ENCODE measurements at places on chromosomes 1 and 21.
A peak's percentile ranks its signal among the peaks of the same experiment; 100 is the strongest.

DNA sequence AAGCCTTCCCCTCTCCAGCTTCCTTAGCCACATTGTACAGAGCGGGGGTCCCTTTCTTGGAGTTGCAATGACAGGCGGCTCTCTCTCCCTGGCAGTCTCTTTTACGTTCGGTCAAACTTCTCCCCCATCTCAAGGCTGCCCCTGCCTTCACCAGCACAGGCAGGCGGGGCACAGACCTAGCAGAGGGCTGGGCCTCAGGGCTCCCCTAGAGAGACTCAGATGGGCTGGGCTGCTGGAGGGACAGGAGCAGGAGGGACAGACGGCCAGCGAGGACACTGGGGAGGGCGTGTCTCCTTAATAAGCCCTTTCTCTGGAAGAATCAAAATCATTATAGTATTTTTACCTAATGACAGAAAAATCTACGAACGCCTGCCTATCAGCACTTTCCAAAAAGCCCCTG lies 79.6 kb downstream of the CASZ1 start:
- DNase-seq = no peak

GRCh38 chr1:33143176-33143575 lies 38.7 kb downstream of the TRIM62 start:
- DNase-seq = no peak

DNA sequence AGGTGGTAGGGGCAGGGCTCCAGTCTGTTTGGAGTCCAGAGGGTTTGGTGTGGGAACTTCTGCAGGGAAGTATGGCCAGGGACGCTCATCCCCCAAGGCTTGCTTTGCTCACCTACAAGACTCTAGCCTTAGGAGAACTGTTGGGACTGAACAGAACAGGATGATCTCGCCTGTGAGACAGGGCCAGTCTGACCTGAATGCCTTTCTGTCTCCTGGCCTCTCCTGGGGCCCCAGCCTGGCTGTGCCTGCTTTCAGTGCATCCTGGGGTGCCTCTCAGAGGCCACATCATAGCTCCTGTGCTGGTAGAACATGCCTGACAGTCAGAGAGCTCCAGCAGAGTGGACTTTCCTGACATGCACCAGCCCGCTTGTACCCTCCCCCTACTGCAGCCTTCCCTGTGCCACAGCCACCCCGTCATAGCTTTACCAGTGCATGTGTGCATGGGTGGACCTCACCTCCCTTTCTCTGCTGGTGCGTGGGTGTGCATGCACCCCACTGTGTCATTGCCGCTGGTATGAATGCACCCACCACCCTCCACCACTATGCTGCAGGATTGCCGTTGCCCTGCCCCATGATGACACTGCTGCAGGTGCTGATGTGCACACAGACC lies 165.8 kb downstream of the GIPC2 start:
- DNase-seq = no peak

DNA sequence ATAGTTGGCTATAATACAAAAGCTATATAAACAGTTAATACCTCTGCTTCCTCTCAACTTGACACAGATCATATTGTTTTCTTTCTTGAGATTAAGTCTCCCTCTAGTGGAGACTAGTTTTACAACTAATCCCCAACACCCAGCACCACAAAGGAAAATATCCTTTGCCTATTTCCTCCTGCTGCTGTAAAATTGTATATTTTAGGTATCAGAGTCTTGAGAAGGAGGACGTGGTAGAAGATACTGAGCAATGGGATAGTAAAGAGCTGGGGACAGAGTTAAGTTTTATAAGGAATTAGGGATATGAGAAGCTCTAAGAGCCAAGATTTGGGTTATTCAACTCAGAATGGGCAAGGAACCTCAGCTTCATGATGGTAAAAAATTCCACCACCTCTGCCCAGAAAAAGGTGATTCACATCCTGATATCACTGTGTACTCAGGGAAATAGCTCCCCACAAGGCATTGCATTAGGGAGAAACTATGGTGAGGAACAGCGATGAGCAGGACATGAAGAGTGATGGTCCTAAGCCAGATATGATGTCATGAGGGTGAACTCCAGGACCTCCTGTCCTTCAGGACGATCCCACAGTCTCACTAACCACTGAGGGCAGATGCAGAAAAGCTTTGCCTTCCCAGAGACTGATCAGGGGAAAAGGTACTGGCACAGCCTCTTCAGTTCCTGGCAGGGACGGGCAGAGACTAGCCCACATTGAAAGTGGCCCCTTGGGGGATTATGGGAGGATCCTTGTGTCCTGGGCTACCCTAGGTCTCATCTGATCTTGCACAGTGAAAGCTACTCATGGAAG lies 14.7 kb upstream of the CFAP126 start:
- DNase-seq = peak; percentile 57

DNA sequence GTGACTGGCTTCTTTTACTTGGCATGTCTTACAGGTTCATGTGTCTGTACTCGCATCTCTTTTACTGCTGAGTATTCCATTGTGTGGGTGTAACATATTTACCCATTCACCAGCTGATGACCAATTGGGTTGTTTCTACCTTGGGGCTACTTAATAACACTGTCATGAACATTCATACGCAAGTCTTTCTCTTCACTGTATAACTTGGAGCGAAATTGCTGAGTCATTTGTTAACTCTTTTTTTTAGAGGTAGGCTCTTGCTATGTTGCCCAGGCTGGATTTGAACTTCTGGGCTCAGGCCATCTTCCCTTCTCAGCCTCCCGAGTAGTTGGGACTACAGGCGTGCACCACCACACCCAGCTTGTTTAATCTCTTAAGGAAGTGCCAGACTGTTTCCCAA lies 6.5 kb downstream of the PYCR2 start:
- DNase-seq = no peak

DNA sequence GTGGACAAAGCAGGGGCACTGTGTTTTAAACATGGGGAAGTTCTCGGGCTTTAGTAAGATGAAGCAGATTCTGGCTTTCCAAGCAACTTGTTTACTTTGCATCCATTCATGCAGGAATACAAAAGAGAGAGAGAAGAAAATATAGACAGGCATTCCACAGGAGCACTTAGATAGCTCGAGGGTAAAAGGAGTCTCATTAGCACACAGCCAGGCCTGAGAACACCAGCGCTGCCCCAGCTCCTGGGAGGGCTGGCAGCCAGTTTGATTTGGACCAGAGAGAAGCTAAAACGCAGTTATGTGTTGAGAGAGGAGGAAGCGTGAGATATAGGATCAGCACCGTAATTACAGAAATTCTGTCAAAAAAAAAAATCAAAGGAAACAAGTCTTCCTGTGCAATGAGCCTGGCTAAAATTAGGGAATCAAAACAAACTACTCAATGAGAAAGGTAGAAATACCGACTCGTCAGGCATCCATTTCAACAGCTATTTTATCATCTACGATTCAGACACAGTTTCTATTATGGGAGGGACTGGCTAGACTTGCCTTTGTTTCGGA lies 68.2 kb downstream of the CLSTN1 start:
- no peak for DNase-seq

DNA sequence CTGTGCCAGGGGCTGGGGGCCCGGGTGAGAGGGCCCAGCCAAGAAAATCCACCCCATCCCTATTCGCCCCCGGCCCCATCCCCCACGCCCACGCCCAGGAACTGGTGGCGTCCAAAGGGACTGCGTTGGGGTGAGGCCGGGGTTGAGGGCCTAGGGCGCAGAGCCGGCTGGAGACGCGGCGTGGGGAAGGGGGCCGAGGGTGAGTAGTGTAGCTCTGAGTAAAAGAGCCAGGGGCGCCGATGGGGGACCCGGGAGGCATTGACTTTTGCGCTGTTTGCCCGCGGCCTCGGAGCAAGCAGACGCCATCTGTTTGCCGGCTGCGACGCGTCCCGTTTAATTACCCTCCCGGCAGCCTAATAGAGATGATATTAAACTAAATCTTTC lies 3.5 kb upstream of the DMRTA2 start:
- no peak for DNase-seq

GRCh38 chr21:42387164-42387563 lies 8.7 kb downstream of the TMPRSS3 start:
- DNase-seq = no peak

GRCh38 chr1:42891465-42892138 lies 45.2 kb downstream of the ZNF691 start:
- no peak for DNase-seq

DNA sequence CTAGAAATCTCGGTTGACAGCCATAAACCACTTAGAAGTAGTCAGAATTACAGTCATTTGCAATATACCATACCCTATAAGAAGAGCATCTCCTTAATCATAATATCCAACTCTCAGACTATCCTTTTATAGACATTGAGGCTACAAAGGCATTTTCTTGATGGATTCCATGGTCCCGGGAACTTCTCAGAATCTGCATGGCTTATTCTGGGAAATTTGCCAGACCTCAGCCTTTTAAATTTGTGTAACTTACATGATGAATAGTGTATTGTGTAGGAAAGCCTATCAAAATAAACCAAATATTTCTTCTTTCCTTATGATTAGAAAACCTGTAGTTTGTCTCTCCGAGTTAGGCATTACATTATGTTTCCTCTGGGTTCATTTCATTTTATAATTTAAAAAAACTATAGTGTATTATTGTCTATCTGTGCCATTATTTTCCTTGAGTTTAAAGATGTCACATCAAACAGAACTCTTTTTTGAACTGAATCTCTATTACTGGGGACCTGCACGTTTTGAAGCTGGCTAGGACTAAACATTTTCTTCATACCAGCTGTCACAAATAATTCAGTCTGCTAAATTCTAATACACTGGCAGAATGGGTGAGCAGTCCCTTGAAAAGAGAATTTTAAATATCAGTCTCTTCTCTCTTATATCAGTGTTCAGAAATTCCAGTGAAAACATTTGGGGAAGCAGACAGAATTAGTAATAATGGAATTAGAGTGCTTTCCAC lies 102.9 kb downstream of the GABPA start:
- DNase-seq = peak; percentile 65

DNA sequence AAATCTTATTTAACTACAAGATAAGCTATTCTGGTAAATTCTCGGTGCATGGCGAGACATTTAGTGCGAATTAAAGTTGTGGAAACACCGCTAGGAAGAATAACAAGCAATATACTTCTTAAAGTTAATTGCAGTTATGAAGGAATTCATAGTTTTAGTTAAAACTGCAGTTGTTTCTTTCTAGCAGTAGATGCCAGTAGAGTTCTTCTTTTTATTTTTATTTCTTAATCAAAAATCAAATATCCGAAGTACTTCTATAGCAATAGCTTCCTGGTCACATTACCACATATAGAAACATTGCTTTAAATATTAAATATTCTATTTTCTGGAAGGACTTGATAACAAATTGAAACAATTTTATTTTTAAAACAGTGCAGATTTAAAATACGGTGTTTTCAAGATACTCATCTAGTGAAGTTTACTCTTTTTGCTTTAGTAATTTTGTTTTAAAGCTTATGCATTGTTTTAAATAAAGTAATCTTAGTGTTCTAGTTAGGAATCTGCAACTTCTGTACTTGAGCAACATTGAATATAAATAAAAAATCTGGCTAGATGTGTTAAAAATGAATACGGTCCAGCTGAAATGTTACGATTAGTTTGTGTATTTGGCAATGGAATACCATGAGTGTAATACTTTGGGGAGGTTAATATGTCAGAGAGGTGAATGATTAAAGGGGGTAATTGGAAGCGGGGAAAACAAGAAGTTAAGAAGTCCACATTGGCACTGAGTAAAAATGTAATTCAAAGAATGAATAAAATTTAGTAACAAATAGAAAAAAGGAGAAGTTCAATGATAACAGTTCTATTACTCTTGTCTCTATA lies 2.7 kb upstream of the PRKACB start:
- no peak for DNase-seq

GRCh38 chr1:230067419-230067870 lies 407 bp downstream of the GALNT2 start:
- DNase-seq = peak; percentile 28

GRCh38 chr1:217524787-217525520 lies 105.9 kb downstream of the GPATCH2 start:
- DNase-seq = no peak

- no peak for DNase-seq
Measured at GRCh38 chr1:201710632-201711597, 118.0 kb upstream of the IPO9 start.

GRCh38 chr1:226629896-226630550 lies 81.5 kb downstream of the STUM start:
- no peak for DNase-seq

- no peak for DNase-seq
Measured at GRCh38 chr1:97577613-97578012, 343.2 kb downstream of the DPYD start.

GRCh38 chr1:53266038-53266437 lies 27.7 kb upstream of the MAGOH start:
- DNase-seq = no peak

DNA sequence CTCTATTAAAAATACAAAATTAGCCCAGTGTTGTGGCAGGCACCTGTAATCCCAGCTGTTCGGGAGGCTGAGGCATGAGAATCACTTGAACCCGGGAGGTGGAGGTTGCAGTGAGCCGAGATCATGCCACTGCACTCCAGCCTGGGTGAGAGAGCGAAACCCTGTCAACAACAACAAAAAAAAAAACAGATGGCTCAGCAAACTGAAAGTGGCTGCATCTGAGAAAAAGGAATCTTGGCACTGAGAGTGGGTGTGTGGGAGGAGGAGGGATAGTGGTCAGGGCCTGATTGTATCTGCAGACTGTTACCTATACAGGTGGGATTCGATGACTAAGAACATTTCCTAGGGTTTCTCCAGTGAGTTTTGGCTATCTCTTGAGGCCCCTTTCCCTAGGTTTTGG lies 122.2 kb upstream of the BARHL2 start:
- DNase-seq = no peak

- DNase-seq = no peak
Measured at GRCh38 chr1:179143322-179143721, 61.5 kb downstream of the TOR3A start.

DNA sequence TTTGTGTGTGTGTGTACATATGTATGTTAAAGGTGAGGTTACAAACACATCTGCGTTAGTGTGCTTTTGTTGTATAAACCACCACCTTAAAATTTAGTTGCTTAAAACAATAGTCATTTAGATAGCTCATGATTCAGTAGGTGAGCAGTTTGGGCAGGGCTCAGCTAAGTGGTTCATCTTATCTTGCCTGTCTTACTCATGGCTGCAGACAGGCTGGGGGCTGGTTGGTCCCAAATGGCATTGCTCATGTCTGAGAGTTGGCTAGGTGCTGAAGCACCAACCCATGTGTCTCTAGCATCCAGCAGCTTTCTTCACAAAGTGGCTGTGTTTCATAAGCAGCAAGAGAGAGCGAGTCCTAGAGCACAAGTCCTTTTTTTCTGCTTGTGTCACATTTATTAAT lies 91.4 kb downstream of the MACF1 start:
- no peak for DNase-seq

DNA sequence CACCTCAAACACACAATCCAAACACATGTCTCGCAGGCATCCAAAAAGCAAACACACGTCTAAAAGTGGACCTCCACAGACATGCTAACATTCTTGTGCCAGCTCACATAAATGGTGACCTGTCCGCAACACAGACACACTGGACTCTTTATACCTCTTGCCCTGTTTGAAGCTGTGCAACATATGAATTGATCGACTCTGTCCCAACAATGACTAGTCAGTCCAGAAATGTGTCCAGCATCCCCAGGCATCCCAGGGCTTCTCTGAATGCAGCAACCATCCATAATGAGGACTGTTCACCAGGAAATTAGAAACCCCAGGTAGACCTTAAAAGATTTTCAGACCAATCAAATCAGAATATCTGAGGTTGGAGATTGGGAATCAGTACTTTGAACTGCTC lies 3.2 kb downstream of the DDR2 start:
- DNase-seq = no peak
